ENCODE measurements at places on chromosomes 16 and 17. TPM values are rescaled to one million over a fixed set of nuclear protein-coding genes. Genes with fewer than 3 reads are reported as not detected.

TEX19 gene
- not detected for total RNA-seq

DNA sequence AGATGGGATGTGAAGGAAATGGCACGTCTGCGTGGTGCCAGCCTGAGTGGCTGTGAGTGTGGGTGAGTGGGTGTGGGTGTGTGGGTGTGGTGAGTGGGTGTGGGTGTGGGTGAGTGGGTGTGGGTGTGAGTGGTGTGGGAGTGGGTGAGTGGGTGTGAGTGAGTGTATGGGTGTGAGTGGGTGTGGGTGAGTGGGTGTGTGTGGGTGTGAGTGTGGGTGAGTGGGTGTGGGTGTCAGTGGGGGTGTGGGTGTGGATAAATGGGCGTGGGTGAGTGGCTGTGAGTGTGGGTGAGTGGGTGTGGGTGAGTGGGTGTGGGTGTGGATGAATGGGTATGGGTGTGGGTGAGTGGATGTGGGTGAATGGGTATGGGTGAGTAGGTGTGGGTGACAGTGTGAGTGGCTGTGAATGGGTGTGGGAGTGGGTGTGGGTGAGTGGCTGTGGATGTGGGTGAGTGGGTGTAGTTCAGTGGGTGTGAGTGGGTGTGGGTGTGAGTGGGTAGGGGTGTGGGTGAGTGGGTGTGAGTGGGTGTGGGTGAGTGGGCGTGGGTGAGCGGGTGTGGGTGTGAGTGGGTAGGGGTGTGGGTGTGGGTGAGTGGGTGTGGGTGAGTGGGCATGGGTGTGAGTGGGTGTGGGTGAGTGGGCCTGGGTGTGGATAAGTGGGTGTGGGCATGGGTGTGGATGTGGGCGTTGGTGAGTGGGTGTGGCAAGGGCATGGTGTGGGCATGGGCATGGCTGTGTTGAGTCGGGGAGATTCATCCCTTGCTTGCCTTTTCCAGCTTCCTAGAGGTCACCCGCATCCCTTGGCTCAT is 80.8 kb downstream of the ZDHHC7 start:
- no peak for DNase-seq

SMIM22 gene
- not detected for total RNA-seq

DNA sequence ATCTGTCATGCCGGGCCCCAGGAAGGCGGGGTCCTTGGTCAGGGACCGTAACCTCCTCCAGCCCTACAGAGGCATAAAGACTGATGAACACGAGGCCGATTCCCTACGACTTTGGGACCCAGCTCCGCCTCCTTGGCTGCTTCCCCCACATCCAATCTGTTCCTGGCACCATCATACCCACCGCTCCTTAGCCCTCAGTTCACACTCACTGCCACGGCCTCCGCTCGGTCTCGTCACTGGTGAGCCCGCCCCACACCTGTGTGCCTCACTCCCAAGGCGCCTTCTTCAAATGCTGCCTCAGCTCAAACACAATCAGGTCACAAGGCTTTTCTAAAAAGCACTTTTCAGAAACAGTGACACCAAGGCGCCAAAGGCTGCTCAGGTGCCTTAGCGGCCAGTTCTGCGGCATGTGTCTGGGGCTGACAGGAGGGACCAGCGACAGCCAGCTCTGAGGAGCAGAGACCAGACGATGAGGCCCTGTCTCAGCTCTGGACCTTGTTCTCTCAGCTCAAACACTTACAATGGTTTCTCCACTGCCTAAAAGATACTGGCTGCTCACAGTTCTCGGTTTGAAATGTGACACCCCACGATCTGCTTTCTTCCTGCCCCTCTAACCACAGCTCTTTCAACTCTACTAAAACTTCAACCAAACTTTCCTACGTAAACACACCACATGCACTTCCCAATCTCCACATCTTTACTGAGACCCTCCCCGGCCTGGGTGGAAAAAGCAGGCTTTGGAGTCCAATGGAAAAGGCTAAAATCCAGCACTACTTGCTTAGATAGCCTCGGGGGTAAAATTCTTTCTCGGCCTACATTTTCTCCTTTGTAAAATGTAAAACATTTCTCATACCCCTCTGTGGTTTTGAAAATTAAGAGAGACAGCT is 33.2 kb downstream of the CYB5D2 start:
- no peak for DNase-seq

- no peak for DNase-seq
Measured at GRCh38 chr17:39972271-39972670, 8.3 kb upstream of the PSMD3 start.

DNA sequence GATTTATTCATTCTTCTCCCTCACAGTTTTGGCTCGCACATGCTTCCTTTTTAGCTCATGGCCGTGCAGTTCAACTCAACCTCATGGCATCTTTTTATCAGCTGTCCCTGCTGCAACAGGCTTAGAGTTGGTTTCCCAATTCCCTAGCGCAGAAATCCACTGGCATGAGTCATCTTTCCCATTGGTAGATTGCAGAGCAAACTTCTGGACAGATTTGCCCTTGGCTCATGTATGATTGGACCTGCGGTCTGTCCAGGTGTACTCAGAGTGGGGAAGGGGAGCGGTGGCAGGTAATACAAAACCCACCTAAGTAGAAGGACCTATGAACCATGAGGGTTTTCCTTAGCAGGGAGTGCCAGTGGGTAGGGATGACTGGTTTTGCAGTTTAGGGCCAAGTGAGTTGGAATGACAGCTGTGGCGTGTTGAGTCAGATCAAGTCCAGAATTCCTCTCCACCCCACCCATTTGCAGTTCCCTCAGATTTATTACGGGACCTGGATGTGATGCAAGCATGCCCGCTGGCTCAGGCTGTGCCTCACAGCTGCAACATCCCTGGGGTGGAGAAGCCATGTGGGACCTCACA is 584.7 kb downstream of the WWOX start:
- DNase-seq = peak; percentile 78

DNA sequence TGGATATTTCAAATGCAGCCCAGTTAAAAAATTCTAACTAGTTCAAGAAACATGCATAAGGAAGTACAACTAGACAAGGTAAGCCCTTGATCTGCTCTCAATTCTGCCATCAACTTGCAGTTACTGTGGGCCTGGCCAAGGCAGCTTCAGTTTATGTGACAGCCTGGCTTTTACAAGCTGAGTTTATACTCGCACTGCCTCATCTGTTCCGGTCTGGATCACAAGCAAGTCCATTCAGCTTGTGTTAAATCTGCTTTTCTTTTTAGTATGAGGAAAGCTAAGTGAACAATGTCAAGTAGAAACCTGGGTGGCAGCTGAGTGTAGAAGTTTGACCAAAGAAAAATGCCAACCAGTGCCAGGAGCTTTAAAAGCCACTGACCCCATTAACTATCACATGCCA is 76.6 kb upstream of the CORO6 start:
- DNase-seq = no peak

KRT24 gene
- total RNA-seq = not detected

GRCh38 chr17:79188048-79188447 is 113.4 kb downstream of the ENGASE start:
- DNase-seq = no peak
